ENCODE measurements at places on chromosomes 3 and 15.

- no peak for DNase-seq
Measured at GRCh38 chr3:111621535-111621934, 26.4 kb upstream of the ZBED2 start.

- no peak for DNase-seq
Measured at GRCh38 chr3:64666171-64666588, 21.6 kb downstream of the ADAMTS9 start.

DNA sequence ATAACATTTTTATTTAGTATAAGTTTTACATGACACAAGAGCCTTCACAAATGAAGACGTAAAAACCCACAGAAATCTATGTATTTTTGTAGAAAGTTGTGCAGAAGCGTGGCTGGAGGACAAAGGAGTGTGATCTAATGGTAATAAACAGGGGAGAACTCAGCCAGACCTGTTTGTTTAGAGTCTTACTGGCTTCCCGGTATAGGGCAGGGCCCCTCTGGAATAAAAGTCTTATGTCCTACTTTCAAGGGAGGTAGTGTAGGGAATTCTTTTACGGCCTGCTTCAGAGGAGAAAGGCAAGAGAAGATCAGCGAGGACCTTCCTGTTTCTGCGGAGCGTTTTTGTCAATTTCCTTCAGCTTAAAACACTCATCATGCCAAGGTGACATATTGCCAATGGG, 103.6 kb downstream of the TGFBR2 start:
- no peak for DNase-seq

DNA sequence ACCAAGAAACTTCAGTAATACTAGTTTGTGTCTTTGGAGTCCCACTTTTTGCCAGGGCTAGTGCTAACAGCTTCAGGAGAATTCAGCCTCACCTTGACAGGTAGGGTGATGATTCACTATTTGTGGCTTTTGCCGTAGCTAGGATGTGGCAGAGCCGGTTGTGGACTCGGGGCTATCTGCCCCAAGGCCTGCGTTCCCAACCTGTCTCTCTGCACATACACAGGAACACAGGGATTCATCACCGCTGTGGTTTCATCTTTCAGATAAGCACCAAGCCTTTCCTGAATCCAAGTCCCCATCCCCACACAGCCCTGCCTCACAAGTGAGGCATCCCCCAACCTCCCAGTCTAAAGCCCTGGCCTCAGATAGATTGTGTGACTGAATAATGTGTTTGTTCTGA, 45.2 kb upstream of the POLG start:
- DNase-seq = no peak

DNA sequence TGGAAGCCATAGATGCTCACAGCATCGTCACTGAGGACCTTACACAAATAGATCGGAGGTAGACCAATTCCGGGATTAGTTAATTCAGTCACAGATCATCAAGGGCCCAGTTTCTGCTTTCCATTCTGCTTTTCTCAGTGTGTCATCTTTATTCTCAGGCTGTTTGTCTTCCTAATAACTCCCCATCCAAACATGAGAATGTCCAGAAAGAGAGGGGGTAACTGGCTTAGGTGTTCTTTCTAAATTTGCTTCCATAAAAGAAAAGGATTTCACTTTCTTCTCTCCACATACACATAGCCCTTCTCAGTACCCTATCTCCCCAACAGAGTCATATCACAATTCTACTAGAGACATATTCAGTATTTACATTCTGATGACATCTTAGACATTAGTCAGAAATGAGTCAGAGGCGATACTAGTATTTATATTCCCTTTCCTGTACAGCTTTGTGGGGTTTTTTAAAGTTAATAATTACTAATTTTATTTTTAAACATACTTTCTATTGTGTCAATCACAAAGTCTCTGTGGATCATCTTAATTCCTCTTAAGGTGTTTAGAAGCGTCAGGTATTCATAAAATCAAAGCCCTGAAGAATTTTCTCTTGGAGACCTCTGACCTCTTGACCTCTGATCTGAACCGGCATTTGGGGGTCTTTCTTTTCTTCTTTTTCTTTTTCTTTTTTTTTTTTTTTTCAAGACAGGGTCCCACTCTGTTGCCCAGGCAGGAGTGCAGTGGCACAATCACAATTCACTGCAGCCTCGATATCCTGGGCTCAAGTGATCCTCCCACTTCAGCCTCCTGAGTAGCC, 24.3 kb upstream of the IL12A start:
- DNase-seq = no peak

DNA sequence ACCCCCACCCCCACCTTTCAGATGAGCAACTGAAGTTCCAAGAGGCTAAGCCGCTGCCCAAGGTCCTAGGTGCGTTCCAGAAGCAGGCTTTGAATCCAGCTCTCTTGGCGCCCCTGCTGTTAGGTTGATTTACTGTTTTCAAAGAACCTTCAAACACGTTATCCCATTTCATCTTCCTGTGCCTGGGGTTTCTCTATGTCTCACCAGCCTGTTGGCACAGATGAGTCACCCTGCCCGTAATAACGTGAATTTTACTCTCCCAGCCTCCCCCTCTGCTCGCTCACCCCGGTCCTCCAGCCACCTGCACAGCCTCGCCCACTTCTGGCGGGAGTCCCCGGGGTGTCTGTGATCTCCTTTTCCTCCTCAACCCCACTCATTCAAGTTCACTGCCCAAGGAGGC, 13.0 kb upstream of the TSEN2 start:
- peak; percentile 63 for DNase-seq

DNA sequence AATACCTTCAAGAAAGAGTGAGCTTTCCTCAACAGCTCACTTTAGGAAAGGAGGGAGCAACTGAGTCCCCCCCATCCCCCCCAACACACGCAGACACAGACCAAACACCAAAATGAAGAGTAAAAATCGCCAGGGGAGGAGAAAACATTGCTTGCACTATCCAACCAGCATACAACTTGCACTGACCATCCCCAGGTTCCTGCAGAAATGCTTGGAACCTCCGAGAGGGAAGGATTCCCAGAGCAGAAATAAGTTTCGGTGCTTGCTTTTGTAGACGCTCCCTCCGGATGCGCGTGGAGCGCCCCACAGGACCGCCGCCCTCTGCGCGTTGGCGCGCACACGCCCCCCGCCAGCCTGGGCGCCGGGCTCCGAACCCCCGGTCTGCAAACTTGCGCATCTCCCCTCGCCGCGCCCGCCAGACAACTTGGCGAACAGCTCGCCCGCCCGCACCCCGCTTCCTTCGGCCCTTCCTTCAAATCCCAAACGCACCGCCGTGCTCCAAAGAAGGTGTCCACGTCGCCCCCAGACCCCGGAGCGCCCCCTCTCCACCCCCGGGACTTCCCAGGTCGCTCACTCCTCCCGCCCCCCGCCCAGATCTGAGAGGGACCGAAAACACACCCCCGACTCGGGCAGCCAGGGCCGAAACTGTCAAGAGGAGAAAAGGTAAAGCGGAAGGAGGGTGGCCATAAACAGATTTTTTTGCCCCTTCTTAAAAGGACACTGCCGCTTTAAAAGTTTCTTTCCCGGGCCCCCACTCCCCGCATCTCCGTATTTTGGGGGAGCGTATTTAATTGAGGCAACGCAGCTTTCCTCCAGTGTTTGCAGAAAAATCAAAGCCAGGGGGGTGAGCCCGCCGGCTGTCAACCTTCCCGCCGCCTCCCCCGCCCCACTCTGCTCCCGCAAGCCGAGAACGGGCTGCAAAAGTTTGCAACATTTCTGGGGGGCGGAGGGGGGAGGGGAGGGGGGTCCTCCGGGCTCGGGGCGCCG, 859 bp downstream of the RORA start:
- DNase-seq = no peak

DNA sequence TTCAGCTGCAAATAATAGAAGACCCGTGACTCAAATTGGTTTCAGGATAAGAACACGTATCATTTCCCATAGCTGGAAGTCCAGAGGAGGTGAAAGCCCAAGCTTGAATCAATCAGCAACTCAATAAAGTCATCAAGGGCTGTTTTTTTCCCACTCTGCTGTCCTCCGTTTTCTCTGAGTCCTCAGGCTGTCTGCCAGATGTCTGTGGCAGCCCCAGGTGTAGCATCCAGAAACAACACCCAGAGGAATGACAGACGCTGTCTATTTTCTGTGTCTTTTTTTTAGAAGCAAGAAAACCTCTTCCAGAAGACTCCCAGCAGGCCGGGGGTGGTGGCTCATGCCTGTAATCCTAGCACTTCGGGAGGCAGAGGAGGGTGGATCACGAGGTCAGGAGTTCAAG, 204.4 kb downstream of the FAM43A start:
- DNase-seq = no peak

Measured in stimulated activated CD4-positive, alpha-beta T cell treated with anti-CD3 and anti-CD28 coated beads, Interleukin-12 subunit alpha, Interleukin-12 subunit beta, amount 100 ng/mL, for 24 hours (primary cell).